ENCODE measurements at places on chromosomes 1 and 21. TPM values are rescaled to one million over a fixed set of nuclear protein-coding genes. Genes with fewer than 3 reads are reported as not detected.

LRRC39 gene
- 0.57 TPM for total RNA-seq

WNT2B gene
- total RNA-seq = 1.5 TPM

PTTG1IP gene
- total RNA-seq = 328 TPM

SHISA4 gene
- total RNA-seq = 18.5 TPM

PLA2G2D gene
- total RNA-seq = not detected

ST6GALNAC3 gene
- total RNA-seq = not detected

GBP2 gene
- total RNA-seq = 39.8 TPM

ITPKB gene
- 1.8 TPM for total RNA-seq

RBM34 gene
- 65.9 TPM for total RNA-seq

ATAD3C gene
- total RNA-seq = not detected

DNAJC6 gene
- 2.4 TPM for total RNA-seq

RXFP4 gene
- total RNA-seq = not detected

KCNA2 gene
- total RNA-seq = under 0.01 TPM

LCE1A gene
- total RNA-seq = not detected

BARHL2 gene
- not detected for total RNA-seq

PLEKHN1 gene
- 4.9 TPM for total RNA-seq

OR10K2 gene
- total RNA-seq = not detected

ANGPTL3 gene
- not detected for total RNA-seq
